ENCODE measurements at places on chromosomes 3 and 15.

DNA sequence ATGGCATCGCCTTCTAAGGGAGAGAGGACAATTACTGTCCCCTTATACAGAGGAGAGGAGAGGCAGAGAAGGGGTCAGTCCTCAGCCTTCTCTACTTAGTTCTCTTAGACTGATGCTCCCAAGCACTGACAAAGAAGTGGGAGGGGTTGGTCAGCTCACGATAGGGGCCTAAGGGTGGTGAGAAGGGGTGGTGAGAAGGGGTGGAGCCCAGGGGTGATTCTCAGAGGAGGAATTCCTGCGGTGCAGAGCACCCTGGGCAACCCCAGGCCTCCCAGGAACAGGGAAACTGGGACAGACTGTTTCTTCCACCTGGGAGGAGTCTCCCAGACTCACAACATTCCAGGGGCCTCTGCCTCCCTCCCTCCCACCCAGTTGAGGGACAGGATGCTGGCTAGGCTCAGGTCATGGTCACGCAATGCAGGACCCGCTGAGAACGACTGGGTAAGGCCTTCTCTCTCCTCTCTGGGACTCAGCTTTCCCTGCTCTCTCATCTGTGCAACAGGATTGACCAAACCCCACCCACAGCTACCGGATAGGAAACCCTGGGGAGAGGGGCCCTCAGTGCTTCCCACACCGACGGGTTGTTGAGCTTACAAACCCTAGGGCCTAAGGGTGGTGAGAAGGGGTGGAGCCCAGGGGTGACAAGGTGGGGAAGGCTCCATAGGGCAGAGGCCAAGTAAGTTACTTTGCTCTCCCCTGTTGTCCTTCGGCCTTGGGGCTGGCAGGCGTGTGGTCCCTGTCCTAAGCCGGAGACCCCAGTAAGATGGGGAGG lies 1.5 kb downstream of the TPRA1 start:
- DNase-seq: no peak

GRCh38 chr3:138465451-138465850 lies 31.0 kb downstream of the ESYT3 start:
- DNase-seq: no peak

GRCh38 chr3:87076946-87077345 lies 86.0 kb upstream of the VGLL3 start:
- DNase-seq: no peak

DNA sequence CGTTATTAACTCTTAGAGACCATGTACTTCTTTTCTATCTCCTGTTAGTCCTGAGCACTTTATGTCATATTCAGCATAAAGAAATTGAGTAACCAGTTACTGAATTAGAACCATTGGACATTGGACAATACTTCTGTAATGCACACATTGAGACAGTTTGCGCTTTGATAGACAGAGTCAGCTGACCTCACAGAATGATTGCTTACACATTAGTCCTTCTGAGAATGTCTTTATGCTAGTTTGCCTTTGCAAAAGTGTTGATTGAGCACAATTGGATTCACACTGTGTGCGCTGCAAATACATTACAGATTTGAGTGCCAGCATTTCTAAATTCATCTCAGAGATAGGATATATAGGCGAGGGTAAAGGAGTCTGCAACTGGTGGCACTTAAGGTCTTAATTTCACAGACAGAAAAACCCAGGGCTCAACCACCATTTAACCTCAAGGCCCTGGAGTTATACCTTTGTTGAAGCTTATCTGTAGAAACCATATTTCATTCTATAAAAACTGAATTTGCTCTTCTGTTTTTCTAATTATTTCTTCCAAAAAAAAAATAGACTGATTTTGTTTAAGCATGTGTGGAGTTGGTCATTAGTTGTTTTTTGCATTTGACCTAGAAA lies 3.8 kb downstream of the SERPINI1 start:
- no peak for DNase-seq

DNA sequence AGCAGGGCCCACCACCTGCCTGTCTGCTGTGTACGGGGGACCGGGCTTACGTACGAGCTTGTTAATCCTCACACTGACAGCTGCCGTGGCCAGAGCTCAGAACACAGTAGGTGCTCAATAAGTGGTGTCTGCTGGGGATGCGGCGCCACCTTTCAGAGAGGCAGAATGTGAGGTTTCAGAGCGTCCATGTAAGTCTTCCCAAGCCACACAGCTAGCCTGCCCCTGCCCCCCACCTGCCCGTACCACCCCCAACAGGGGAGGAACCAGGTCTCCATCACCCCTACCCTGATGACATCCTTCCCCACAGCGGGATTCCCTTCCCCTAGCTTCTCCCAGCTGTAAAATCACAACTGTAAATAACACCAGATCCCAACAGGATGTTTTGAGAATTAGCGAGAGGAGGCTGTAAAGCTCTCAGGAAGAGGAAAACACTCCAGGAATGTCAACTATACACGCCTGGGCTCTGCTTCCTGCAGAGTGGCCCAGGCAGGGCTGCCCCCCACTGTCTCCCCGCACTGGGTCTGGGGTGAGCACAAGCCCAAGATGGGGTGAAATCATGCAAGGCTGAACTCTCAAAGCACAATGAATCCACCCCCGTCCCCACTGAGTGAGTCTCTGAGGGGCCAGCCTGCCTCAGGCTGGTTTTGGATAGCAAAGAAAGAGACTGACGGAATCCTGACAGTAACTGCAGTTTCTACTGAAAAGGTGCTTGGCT lies 250.1 kb upstream of the LYSMD4 start:
- DNase-seq: no peak
